ENCODE measurements at places on chromosomes 2 and 18. TPM values are rescaled to one million over a fixed set of nuclear protein-coding genes. Genes with fewer than 3 reads are reported as not detected.

DNA sequence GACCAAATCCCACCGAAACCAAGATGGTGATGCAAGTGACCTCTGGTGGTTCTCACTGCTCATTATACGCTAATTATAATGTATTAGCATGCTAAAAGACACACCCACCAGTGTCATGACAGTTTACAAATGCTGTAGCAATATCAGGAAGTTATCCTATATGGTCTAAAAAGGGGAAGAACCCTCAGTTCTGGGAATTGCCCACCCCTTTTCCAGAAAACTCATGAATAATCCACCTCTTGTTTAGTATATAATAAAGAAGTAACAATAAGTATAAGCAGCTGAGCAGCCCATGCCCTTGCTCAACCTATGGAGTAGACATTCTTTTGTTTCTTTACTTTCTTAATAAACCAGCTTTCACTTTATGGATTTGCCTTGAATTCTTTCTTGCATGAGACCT, 31.0 kb upstream of the FMNL2 start:
- H3K36me3 ChIP-seq, result no peaks in the 10 kb centered on the region
- peaks cover 3% of the 10 kb centered on the region for H3K27me3 ChIP-seq
- H3K4me1 ChIP-seq, result no peaks in the 10 kb centered on the region
- H3K4me3 ChIP-seq, result no peak overlapping the region
- DNase-seq, result no peak

DNA sequence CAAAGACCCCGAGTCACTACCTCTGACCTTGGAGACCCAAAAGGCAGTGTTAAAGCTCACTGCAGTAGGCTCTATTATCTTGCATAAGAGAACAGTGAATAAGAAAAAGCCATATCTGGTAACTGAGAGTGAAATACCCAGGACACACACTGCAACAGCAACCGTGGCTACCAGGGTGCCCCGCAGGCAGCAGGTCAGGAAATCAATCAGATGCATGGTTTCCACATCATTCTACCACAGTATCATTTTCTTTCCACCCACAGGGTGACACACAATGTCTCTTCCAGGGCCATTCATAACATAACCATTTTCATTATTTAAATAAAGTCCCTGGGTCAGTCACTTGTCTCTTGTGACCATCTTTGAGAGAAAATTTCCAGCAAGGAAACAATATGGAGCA, 131.3 kb downstream of the CCBE1 start:
- DNase-seq, result no peak
- H3K36me3 ChIP-seq, result no peaks in the 10 kb centered on the region
- H3K4me3 ChIP-seq, result no peak overlapping the region
- H3K27me3 ChIP-seq, result peaks cover 2% of the 10 kb centered on the region
- no peak overlapping the region for H3K27ac ChIP-seq
- H3K4me1 ChIP-seq, result peaks cover 6% of the 10 kb centered on the region

The DNAH7 gene
- 0.20 TPM for total RNA-seq

The LTBP1 gene
- 398 TPM for total RNA-seq

DNA sequence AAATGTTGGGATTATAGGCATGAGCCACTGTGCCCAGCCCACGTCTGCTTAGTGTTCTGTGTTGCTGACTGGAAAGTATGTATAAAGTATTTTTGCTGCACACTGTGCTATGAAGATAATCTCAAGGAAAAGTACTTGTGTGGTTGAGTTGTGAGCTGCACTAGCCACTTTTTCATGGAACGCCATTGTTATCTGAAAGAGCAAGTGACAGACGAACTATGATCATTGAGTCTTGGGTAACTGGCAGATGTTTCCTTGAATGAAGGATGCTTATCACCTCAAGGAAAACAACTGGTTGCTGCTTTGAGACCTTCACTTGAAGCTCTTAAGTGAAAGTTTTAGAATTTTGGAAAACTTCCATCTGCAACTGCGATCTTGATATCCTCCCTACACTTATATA, 82.2 kb upstream of the KCTD1 start:
- no peaks in the 10 kb centered on the region for H3K4me1 ChIP-seq
- peaks cover 3% of the 10 kb centered on the region for H3K27me3 ChIP-seq
- H3K27ac ChIP-seq, result no peak overlapping the region
- no peak overlapping the region for H3K4me3 ChIP-seq

DNA sequence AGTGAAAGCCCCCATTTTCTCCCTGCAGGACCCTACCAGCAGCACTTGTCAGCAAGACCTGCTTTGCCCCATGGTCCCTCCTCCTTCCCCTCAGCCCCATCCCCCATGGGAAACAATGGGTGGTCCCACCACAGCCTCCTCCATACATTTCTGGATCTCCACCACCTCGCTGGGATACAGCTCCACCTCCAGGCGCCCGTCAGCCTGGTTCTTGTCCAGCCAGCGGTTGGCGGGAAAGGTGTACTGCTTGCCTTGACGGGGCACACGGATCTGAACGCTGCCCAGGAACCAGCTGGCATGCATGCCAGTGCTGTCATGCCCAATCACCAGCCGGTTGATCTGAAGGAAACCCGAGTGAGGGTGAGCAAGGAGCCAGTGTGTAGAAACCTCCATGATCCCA, 90.9 kb downstream of the LOXHD1 start:
- no peaks in the 10 kb centered on the region for H3K36me3 ChIP-seq
- no peaks in the 10 kb centered on the region for H3K4me1 ChIP-seq
- no peak overlapping the region for H3K27ac ChIP-seq
- DNase-seq, result no peak
- H3K27me3 ChIP-seq, result peaks cover 43% of the 10 kb centered on the region
- H3K4me3 ChIP-seq, result no peak overlapping the region

- H3K27me3 ChIP-seq, result no peaks in the 10 kb centered on the region
- no peak overlapping the region for H3K4me3 ChIP-seq
- H3K4me1 ChIP-seq, result no peaks in the 10 kb centered on the region
- no peak for DNase-seq
Observed at GRCh38 chr2:226308323-226308680, 491.3 kb downstream of the IRS1 start.

- H3K27me3 ChIP-seq, result no peaks in the 10 kb centered on the region
- no peak overlapping the region for H3K27ac ChIP-seq
- no peak overlapping the region for H3K4me3 ChIP-seq
Observed at GRCh38 chr18:21000667-21001066, 110.9 kb downstream of the ROCK1 start.
